Activated CD4-positive, alpha-beta memory T cell treated with anti-CD3 and anti-CD28 coated beads for 36 hours (primary cell): ENCODE measurements at places on chromosomes 5 and 9.

DNA sequence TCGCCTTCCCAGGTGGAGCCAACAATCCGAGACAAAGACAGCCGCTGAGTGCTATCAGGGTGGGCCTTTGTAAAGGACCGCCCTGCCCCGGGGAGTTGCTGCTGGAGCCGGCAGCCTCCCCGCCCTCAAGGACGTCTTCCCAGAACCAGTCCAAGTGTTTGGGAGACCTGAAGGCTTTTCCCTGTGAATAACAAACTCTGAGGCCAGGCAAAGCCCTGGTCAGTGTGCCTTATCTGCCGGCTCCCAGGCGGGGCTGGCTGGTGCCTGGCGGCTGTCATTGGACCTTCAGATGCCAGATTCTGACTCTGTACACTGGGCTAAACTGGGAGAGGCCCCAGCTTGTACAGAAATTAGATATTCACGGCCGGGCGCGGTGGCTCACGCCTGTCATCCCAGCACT, 2.1 kb downstream of the SLC9A3 start:
- no peak overlapping the region for H3K27ac ChIP-seq
- H3K4me3 ChIP-seq = no peak overlapping the region
- peaks cover 49% of the 10 kb centered on the region for H3K27me3 ChIP-seq
- DNase-seq = no peak
- peaks cover 18% of the 10 kb centered on the region for H3K4me1 ChIP-seq

GRCh38 chr9:15714746-15715145, 161.9 kb downstream of the CCDC171 start:
- H3K27me3 ChIP-seq = no peaks in the 10 kb centered on the region
- no peak overlapping the region for H3K4me3 ChIP-seq
- no peak overlapping the region for H3K27ac ChIP-seq
- H3K36me3 ChIP-seq = no peaks in the 10 kb centered on the region
- no peak for DNase-seq

DNA sequence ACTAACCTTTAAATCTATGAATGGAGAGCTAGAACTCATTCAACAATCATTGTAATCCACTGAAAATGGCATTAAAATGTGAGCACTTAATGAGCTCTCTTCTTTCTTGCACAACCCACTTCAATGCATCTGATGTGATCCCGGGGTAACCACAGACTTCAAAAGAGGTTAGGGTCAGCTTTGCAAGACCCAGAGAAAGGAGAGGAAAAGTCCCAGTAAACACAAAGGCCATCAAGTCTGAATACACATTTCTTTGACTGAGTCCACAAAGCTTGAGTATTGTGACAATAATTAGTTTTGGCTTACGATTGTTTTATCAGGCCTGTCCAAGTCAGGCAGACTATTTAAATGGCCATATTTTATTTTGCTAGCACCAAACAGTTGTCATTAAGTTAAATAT, 148.8 kb upstream of the ZNF608 start:
- H3K4me3 ChIP-seq = no peak overlapping the region
- no peaks in the 10 kb centered on the region for H3K27me3 ChIP-seq
- H3K36me3 ChIP-seq = no peaks in the 10 kb centered on the region
- DNase-seq = no peak
- no peak overlapping the region for H3K27ac ChIP-seq

DNA sequence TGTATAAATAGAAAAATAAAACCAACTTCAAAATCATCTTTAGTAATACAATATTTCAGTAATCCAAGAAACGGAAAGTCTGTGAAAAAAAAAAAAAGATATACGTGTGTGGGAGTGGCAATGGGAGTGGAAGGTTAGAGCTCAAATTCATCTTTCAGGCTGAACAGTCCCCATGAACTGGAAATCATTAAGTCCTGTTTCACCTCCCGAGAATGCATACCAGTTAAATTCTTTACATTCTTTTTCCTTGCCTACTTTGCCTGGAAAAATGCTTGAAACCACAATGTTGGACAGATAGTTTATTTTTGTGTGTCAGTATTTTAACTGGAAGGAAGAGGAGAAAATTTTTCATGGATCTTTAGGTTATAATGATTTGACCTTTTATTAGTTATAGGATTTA, 166.8 kb downstream of the MUSK start:
- no peak overlapping the region for H3K27ac ChIP-seq
- no peaks in the 10 kb centered on the region for H3K27me3 ChIP-seq
- H3K4me1 ChIP-seq = no peaks in the 10 kb centered on the region

DNA sequence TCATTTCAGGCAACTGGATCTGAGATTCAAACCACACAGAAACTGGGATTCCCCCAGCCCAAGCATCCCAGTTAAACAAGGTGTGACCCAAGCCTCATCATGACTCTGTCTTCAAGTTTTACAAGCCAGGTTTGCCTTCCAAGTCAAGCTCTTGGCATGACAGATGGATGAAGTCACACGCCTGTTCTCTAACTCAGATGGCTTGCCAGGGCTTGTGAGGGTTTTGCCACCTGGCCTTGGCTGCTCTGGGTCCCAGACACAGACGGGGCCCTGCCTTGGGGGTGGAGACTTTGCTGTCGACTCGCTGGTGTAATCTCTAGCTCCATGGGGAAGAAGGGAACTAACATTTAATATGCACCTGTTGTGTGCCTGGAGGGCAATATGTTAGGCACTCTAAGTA, 95.8 kb upstream of the RARS1 start:
- DNase-seq = no peak
- no peak overlapping the region for H3K4me3 ChIP-seq

- no peak overlapping the region for H3K4me3 ChIP-seq
- no peak for DNase-seq
- peaks cover 9% of the 10 kb centered on the region for H3K4me1 ChIP-seq
- H3K27me3 ChIP-seq = no peaks in the 10 kb centered on the region
- no peak overlapping the region for H3K27ac ChIP-seq
- no peaks in the 10 kb centered on the region for H3K36me3 ChIP-seq
Observed at GRCh38 chr9:1473956-1474634, 423.9 kb downstream of the DMRT2 start.
